Stimulated activated naive CD4-positive, alpha-beta T cell treated with Interleukin-2 at 50 U/mL for 16 hours (primary cell): ENCODE measurements at places on chromosomes 7 and 10.

DNA sequence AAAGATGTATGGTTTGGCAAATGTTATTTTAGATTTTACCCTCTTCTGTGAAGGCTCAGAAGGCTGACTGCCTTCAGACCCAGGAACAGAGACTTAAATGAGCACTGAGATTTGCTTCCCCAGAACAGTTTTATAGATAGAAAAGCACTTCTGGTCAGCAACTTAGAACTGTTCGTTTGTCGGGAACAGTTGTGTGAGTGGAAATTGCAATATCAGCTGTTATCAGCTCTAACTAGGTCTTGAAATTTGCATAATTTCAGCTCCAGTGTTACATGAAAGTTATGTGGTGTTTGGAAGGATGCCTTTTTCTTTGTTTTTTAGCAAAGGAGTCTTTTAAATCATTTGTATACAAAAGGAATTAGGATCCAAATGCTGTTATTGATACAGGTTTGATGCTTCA, 83.8 kb upstream of the MXI1 start:
- DNase-seq: no peak

GRCh38 chr7:9645756-9646155, 1212.3 kb downstream of the NXPH1 start:
- DNase-seq: no peak

- no peak for DNase-seq
Observed at GRCh38 chr10:5518143-5518542, 6.6 kb upstream of the CALML3 start.

DNA sequence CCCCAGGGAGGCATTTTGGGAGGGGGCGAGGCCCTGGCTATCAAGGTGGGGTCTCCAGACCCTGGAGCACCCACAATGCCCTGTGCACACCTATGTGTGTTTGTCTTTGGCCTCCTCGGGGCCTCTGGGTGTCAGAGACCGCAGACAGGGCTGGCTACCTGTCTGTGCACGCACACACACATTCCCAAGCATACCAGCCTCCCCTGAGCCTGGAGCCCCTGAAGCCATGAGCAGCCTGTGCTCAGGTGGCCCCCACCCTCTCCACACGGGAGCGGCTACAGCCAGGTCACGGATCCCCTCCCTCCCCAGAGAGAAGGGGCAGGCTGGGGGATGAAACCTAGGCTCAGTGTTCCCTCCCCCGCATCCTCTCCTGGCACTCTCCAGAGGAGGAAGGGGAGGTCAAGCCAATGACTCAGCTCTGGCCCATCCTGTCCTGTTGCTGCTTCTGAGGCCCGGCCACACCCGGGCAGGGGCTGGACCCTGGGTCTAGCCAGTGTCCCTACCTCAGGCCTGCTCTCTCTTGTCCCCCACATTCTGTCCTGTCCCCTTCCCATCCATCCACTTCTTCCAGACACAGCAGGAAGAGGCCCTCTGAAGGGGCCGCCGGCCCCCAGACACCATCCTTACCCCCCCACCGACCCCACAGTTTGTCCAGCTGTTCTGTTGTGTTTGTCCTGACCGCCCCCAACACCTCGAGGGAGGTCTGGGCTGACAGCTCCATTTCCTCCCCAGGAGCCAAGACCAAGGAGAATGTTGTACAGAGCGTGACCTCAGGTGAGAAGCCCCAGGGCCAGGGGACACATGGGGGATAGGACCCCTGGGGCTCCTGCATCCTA, 720 bp downstream of the SNCG start:
- no peak for DNase-seq
